Diencephalon (tissue), 1 donor: ENCODE measurements at places on chromosomes 3 and 15. TPM values are rescaled to one million over a fixed set of nuclear protein-coding genes. Genes with fewer than 3 reads are reported as not detected.

The GPR62 gene
- total RNA-seq = 0.46 TPM

The CLRN1 gene
- total RNA-seq = not detected

The SLC28A1 gene
- 0.23 TPM for total RNA-seq

The CGNL1 gene
- total RNA-seq = 11.3 TPM

The ITPKA gene
- total RNA-seq = 0.69 TPM

The TMEM40 gene
- not detected for total RNA-seq

The PIK3CB gene
- 52.6 TPM for total RNA-seq

The MEIS2 gene
- 186 TPM for total RNA-seq

The CDCP1 gene
- total RNA-seq = 0.23 TPM

The NLGN1 gene
- 99.4 TPM for total RNA-seq

The PARP15 gene
- total RNA-seq = under 0.01 TPM

The TNIK gene
- total RNA-seq = 88.3 TPM

The UBAP1L gene
- total RNA-seq = 5.8 TPM

The PAQR9 gene
- 5.3 TPM for total RNA-seq

The CPNE4 gene
- 51.4 TPM for total RNA-seq

The RAB6B gene
- 160 TPM for total RNA-seq

The CCR8 gene
- not detected for total RNA-seq

The GHSR gene
- total RNA-seq = 0.69 TPM

The SPESP1 gene
- 4.8 TPM for total RNA-seq

The RBP2 gene
- not detected for total RNA-seq

The ZNF662 gene
- 16.6 TPM for total RNA-seq

The TPRA1 gene
- 15.5 TPM for total RNA-seq

The PEX5L gene
- 36.2 TPM for total RNA-seq
